ENCODE measurements at places on chromosomes 2 and 18.

DNA sequence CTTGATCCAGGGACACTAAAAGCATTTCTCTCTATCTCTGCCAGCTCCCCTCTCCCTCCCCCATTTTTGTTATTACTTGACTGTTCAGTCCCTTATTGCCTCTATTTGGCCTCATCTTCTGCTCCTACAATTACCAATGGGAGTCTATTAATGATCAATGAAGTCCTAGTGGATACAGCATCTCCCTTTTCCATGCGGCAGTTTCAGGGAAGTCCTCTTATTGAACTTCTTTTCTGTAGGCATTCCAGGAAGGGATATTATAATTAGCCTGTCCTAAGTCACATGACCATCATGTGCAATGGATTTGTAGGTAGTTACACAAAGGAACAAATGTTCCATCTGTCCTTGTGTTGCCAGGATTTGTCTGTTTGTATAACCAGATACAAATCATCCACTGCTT is 495.1 kb upstream of the CNTNAP5 start:
- DNase-seq = no peak

- no peak for DNase-seq
These were observed 68.3 kb downstream of the EDAR start for GRCh38 chr2:108920686-108921085.

DNA sequence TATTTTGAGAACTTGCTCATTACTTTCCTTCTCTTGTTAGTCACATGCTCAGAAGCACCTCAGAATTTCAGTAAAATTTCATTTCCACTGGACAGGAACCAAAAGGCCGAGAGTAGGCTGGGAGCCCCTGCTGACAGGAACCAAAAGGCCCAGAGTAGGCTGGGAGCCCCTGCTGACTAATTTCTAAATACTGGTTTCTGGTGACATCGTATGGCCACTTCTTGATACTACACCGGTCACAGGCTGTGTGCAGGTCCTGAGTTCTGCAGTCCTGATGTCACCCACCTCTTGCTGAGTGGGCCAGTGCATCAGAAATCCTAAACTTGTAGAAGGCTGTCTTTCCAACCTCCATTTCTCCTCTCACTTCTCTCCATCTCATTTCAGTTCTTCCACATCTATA is 17.7 kb upstream of the EN1 start:
- no peak for DNase-seq

- no peak for DNase-seq
These were observed 763.9 kb downstream of the TSN start for GRCh38 chr2:122519366-122519765.

DNA sequence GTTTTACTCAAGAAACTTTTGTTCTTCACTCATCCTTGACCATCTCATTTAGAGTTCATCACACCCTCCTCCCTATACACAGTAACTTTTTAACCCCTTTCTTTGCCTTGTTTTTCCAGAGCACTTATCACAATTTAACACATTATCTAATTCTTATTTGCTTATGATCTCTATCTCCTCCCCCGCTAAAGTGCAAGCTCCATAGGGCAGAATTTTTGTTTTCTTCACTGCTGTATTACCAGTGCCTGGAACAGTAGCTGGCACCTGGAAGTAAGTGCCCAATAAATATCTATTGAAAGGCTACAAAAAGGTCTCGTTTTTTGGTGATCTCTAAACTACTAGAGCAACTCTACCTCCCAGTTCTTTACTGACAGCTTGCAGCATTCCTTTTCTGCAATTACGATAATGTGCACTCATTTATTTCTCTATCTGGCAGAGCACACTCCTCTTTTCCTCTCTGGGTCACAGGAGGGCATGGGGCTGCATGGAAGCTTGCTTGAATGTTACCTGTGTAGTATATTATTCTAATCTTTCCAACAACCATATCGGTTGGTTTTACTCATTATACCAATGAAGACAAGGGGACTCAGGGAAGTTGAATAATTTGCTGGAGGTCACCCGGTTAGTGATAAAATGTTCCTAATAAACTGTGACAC is 57.4 kb upstream of the CHST9 start:
- DNase-seq = no peak

- DNase-seq = peak; percentile 44
These were observed 11.3 kb downstream of the CNNM4 start for GRCh38 chr2:96771796-96772618.

DNA sequence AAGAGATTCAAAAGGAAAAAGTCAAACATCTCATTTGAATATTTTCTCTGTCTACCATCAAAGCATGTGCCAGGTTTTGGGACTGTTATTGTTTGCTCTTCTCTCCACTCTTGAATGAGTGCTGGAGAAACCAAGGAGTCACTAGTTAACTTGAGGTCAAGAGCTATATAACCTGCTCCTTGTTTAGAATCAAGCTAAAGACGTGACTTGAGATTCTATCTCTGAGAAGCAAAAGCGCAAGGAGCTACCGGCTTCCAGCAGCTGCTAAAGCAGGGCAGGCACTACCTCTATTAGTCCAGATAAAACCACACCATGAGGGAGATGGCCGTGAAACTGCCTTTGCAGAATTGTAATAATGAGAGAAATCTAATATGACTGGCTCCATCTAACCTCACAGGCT is 36.0 kb downstream of the UXS1 start:
- DNase-seq = no peak

GRCh38 chr2:42076357-42077225 is 28.8 kb downstream of the PKDCC start:
- DNase-seq = no peak

- DNase-seq = no peak
These were observed 27.8 kb downstream of the NXPH2 start for GRCh38 chr2:138752197-138752956.

Data from breast epithelium (tissue), 4 donors.